Neural crest cell (in vitro differentiated cells): ENCODE measurements at places on chromosomes 6 and 20. TPM values are rescaled to one million over a fixed set of nuclear protein-coding genes. Genes with fewer than 3 reads are reported as not detected.

PROKR2 gene
- total RNA-seq, result not detected in 2 replicates

GATA5 gene
- 0.14 TPM in 1 of 2 replicates, not detected in the other for total RNA-seq

ARMC12 gene
- 2.7 and 2.9 TPM in 2 replicates for total RNA-seq

MCCD1 gene
- not detected in 2 replicates for total RNA-seq

ASIP gene
- total RNA-seq, result not detected in 2 replicates

FABP7 gene
- 246 and 256 TPM in 2 replicates for total RNA-seq

TNF gene
- total RNA-seq, result not detected in 2 replicates

KHDC1L gene
- 1.0 TPM in 1 of 2 replicates, not detected in the other for total RNA-seq

LY6G6C gene
- 1.2 TPM in 2 replicates for total RNA-seq

SUN5 gene
- total RNA-seq, result not detected in 2 replicates

CST8 gene
- not detected in 2 replicates for total RNA-seq

ANKS1A gene
- total RNA-seq, result 32.0 and 33.2 TPM in 2 replicates

RTF2 gene
- 70.7 and 75.3 TPM in 2 replicates for total RNA-seq

AIF1 gene
- total RNA-seq, result not detected in 2 replicates

FAM162B gene
- total RNA-seq, result 1.9 and 2.5 TPM in 2 replicates

CLDN20 gene
- total RNA-seq, result not detected in 2 replicates
